HepG2 (cell line): ENCODE measurements at places on chromosomes 1 and 21. TPM values are rescaled to one million over a fixed set of nuclear protein-coding genes. Genes with fewer than 3 reads are reported as not detected.

RYR2 gene
- total RNA-seq: not detected in 2 replicates

ARHGEF19 gene
- total RNA-seq: 1.8 and 2.0 TPM in 2 replicates

PEAR1 gene
- total RNA-seq: 0.06 and 0.27 TPM in 2 replicates

NUP210L gene
- total RNA-seq: not detected in 2 replicates

LGR6 gene
- not detected in 2 replicates for total RNA-seq

KRTAP11-1 gene
- total RNA-seq: not detected in 2 replicates

DNA sequence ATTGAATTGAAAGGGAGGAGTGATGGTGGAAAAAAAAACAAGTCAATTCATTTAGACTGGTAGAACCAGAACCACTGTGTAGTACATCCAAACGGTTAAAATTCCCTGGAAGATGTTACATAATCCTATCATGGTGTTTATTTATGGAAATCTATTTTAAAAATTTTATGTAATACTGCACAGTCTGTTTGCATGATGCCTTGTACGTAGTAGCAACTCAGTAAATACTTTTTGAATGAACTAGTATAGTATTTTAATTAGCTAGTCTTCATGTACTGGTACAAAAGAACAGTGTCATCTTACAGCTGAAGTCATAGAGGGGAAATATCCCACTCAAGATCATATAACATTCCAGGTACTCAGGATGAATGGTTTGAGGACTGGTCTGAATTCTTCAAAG, 27.0 kb upstream of the IER5 start:
- H3K4me3 ChIP-seq: no peak overlapping the region
- no peaks in the 10 kb centered on the region for H3K36me3 ChIP-seq
- DNase-seq: no peak
- peaks cover 18% of the 10 kb centered on the region; the same call in 1 of the 2 replicates for H3K4me1 ChIP-seq
- H3K27ac ChIP-seq: no peak overlapping the region
- H3K27me3 ChIP-seq: no peaks in the 10 kb centered on the region

GRCh38 chr1:201169203-201169602, 14.9 kb upstream of the TMEM9 start:
- DNase-seq: no peak
- H3K4me3 ChIP-seq: no peak overlapping the region
- H3K36me3 ChIP-seq: no peaks in the 10 kb centered on the region
- peaks cover 46% of the 10 kb centered on the region for H3K4me1 ChIP-seq

DNA sequence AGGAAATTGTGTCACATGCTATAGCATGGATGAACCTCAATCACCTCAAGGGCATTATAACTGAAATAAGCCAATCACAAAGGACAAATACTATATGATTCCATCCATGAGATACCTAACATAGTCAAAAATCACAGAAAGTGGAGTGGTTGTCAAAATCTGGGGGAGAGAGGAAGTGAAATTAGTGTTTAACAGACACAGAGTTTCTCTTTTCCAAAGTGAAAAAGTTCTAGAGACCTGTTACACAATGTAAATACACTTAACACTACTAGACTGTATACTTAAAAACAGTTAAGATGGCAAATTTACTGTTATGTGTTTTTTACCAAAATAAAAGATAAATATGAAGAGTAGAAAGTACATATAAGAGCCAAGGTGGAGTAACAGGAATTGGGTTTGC, 31.8 kb downstream of the ZNF644 start:
- peaks cover 12% of the 10 kb centered on the region; the same call in 2 of the 3 replicates for H3K36me3 ChIP-seq
- DNase-seq: no peak
- H3K4me1 ChIP-seq: no peaks in the 10 kb centered on the region
- no peak overlapping the region for H3K4me3 ChIP-seq
- no peaks in the 10 kb centered on the region for H3K27me3 ChIP-seq
- H3K27ac ChIP-seq: no peak overlapping the region

GRCh38 chr1:224609333-224609732, 6.8 kb upstream of the CNIH3 start:
- H3K36me3 ChIP-seq: no peaks in the 10 kb centered on the region
- H3K4me1 ChIP-seq: no peaks in the 10 kb centered on the region
- H3K27me3 ChIP-seq: no peaks in the 10 kb centered on the region
- no peak for DNase-seq

DNA sequence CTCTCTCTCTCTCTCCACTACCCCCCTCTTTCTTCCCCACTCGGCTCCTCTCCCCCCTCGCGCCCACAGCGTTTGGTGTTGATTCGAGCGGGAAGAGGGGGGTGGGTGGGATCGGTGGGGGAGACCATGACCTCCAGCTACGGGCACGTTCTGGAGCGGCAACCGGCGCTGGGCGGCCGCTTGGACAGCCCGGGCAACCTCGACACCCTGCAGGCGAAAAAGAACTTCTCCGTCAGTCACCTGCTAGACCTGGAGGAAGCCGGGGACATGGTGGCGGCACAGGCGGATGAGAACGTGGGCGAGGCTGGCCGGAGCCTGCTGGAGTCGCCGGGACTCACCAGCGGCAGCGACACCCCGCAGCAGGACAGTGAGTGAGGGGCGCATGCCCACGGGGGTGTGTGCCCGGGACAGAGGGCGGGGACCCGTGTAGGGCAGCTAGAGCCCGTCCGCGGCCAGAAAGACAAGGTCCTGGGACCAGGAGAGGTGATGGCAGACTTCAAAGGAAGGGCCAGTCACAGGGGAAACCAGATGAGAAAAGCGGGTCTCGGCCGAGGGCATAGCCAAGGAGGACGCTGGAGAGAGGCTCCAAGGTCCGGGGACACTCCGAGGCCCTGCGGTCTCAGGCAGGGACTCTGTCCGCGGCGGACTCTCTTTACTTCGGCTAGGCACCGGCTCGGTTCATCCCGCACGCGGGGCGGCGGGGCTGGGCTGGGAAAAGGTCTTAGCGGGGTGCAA, at the start of gene PRRX1:
Gene PRRX1 (plus strand): TSS at position 39 of the 735 bp plus-strand sequence. CDS start 88 bp downstream, at position 127.
- H3K4me3 ChIP-seq: no peak within 1 kb of the TSS
- H3K36me3 ChIP-seq: no peaks in the 10 kb centered on the region
- H3K4me1 ChIP-seq: no peaks in the 10 kb centered on the region
- DNase-seq: no peak

GRCh38 chr21:43266534-43266933, 97.7 kb downstream of the CRYAA start:
- DNase-seq: no peak
- H3K27ac ChIP-seq: no peak overlapping the region
- H3K36me3 ChIP-seq: no peaks in the 10 kb centered on the region
- H3K4me3 ChIP-seq: no peak overlapping the region

GRCh38 chr1:119768778-119769177, at the start of gene HMGCS2:
TSS of gene HMGCS2 (minus strand) at chr1:119768905. CDS start at chr1:119768844, 61 bp downstream.
- peaks cover 96% of the 10 kb centered on the region for H3K4me1 ChIP-seq
- H3K27ac ChIP-seq: no peak within 1 kb of the TSS
- H3K4me3 ChIP-seq: peak within 1 kb of the TSS; percentile 16
- DNase-seq: no peak

GRCh38 chr1:207890136-207890738, 20.7 kb downstream of the CD34 start:
- H3K4me3 ChIP-seq: no peak overlapping the region
- no peak for DNase-seq
- peaks cover 11% of the 10 kb centered on the region; the same call in 1 of the 2 replicates for H3K4me1 ChIP-seq
- H3K27ac ChIP-seq: no peak overlapping the region
- H3K36me3 ChIP-seq: no peaks in the 10 kb centered on the region
- H3K27me3 ChIP-seq: peaks cover 3% of the 10 kb centered on the region

DNA sequence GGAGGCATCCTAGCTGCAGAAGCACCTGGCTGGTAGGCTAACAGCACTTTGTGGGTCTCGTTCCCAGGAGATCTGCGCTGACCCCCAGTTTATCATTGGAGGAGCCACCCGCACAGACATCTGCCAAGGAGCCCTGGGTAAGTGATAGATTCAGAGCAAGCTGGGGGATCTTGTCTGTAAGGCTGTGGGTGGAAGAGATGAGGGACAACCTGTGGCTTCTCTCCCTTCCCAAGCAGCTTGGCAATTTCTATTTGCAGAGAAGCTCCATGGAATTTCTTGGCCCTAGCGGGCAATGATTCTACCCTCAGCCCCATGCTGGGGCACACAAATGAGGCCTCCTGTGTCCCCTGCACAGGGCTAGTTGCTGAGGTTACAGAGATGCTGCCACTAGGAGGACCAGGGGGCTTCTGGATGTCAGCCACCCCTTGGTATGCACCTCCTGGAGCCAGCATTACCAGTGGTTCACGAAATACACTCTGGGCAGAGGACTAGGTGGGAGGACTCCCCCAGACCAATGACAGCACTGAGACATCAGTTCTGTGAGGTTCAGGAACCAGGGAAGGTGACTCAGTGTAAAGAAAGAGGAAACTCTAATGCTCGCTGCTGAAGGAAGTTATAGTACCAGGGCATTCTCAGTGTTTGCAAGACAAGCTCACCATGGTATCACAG, 5.5 kb downstream of the CAPN2 start:
- H3K36me3 ChIP-seq: no peaks in the 10 kb centered on the region
- peaks cover 41% of the 10 kb centered on the region for H3K27me3 ChIP-seq
- H3K27ac ChIP-seq: no peak overlapping the region
- H3K4me3 ChIP-seq: no peak overlapping the region
- DNase-seq: no peak
